ENCODE measurements at places on chromosomes 11 and 22.

DNA sequence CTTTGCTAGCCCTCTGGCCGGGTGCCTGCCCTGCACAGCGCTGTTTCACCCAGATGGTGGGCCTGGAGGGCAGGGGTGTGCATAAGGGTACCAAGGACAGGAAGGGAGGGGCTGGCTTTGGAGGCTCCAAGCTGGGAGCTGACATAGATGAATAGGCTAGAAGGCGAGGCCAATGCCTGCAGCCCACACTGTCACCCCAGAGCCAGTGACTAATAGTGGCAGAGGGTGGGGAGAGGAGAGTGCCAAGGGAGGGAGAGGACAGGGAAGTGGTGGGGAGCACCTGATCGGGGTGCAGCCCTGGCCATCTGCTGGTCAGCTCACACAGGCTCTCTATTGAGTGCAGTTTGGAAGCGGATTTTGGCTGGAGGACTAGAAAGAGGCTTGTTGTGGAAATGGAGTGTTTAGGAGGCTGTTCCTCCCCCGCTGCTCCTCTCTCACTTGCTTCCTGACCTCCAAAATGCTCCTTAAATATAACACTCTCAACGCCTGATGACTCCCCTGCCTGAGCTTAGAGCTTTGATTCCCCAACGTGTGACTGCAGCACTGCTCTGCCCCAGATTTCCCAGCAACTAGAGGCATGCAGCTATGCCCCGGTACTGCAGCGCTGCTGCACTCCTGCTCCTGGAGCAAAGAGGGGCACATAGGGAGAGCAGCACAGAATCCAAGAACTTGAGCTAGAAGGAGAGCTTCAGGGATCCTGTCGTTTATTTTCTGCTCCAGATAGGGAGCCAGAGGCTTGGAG, 89.2 kb downstream of the GRAMD1B start:
- peak; percentile 27 for DNase-seq

DNA sequence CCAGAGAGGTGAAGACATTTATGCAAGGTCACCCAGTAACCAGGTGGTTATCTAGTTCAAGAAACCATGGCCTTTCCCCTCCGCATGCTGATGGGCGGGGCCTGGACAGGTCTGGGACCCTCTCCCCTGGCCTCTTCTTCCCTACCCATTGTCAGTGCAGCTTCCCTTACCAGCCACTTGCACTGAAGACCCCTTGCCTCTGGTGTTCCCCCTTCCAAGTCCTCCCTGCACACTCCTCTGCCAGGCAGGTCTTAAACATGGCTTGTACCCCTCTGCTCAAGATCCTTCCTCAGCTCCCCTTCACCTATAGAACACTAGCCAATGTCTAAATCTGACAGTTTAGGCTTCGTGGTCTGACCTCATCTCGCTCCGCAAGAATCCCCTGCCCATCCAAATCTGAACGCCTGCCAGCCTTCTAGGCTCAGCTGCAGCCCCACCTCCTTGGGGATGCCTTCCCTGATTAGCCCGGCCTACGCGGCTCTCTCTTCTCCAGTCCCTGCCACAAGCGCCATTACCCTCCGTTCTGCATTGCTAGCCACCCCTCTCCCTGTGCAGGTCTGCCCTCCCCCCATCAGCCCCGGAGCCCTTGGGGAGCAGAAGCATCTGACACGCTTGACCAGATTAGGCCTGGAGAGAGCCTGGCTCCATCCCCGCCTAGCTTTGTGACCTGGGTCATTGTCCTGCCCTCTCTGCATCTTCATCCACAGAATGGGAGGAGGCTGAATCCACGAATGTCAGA, 213.8 kb downstream of the DSCAML1 start:
- no peak for DNase-seq

DNA sequence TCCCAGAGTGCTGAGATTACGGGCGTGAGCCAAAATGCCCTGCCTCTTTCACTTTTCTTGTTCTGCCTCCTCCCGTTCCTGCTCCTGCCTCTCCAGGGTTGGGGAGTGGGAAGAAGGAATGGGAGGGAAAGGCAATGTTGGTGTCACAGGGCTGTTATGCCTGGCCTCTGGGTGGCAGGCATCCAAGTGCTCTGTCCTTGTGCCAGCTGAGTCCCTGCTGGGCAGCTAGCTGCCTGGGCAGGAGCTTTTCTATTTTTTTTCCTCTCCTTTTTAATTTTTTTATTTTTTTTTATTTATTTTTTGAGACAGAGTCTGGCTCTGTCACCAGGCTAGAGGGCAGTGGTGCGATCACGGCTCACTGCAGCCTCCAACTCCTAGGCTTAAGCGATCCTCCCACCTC, 4.1 kb upstream of the SAC3D1 start:
- DNase-seq: no peak

DNA sequence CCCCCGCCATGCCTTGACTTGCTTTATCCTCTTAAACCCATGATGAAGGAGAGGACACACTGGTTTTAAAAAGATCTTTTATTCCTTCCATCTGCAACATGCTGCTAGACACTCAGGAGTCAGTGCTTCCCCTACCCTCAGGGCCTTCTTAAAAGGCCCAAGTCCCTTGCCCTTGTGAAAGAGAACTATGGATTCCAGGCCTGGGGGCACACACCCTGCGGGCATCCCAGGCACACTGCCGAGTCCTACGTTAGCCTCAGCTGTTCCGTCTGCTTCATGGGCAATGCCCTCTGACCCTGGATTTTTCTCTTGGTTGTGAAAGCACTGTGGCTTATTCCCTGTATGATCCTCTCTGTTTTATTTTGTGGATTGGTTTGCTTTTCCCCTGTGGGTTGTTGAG, 35.1 kb upstream of the RAB1B start:
- no peak for DNase-seq

GRCh38 chr11:61526956-61527731, 18.6 kb downstream of the LRRC10B start:
- DNase-seq: no peak

DNA sequence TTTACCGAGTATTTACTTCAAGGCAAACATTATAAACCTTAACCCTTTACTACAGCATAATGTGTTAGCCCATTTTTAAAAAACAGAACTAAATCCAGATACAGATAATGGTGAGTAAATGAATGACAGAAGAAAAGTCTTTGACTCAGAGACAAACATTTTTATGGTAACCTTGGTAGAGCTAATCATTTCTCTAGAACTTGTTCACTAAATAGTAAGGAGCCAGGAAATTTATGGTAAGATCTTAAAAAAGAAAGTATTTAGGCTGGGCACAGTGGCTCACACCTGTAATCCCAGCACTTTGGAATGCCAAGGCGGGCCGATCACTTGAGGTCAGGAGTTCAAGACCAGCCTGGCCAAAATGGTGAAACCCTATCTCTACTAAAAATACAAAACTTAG, 11.5 kb upstream of the FUT4 start:
- DNase-seq: no peak

- DNase-seq: no peak
Observed at GRCh38 chr11:75539459-75540334, 14.0 kb upstream of the GDPD5 start.

- DNase-seq: no peak
Observed at GRCh38 chr11:77213029-77213579, 85.1 kb downstream of the MYO7A start.

GRCh38 chr11:72236774-72237111, 7.2 kb downstream of the PHOX2A start:
- no peak for DNase-seq

DNA sequence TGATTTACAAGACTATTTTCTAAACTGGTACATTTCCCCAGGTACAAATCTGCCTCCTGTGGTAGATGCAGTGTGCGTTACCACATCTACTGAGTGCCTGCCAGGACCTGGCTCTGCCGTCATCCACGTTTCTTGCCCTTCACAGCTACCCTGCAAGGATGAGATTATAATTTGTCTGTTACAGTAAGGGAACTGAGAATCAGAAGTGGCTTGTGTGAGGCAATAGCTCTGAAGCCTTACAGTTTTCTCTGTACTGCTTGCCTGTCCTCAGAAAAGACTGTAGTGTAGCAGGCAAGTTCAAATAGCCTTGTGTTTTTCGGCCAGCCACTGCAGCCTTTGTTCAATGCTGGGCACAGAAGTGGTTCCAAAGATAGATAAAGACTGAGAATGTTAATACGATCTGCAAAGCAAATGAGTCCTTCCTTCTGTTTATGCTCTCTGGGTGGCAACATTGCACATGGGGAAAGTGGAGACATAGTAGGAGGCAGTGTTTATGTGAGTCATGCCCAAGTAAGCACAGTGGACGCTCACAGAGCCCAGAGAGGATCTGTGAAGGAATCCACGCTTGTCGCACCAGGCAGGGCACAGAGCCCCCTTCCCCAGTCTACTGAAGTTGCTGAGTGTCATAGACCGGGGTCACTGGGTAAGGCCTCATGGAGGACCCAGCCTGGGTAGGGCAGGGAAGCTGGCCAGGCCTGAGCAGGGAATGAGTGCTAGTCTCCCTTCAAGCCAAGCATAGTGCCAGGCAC, 49.1 kb downstream of the MICAL2 start:
- peak; percentile 78 for DNase-seq

DNA sequence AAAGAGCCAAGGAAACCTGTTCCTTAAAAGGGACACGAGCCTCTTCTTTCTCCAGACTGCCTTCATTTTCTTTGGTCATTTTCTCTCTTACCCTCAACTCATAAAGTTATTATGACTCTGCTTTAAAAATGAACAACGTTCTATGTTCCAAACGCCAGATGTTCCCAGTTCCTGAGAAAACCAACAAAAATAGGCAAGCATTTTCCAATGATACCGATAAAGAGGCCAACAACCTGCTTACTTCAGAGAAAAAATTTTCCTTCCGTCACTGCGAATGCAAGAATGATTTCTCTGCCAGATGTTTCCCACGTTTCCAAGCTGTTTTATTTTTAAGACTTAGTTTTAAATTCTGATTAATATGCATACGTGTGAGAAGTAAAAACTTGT, 315 bp upstream of the TRPC6 start:
- DNase-seq: no peak
